A549 (cell line): ENCODE measurements at places on chromosomes 1 and 21.
A peak's percentile ranks its signal among the peaks of the same experiment; 100 is the strongest.

DNA sequence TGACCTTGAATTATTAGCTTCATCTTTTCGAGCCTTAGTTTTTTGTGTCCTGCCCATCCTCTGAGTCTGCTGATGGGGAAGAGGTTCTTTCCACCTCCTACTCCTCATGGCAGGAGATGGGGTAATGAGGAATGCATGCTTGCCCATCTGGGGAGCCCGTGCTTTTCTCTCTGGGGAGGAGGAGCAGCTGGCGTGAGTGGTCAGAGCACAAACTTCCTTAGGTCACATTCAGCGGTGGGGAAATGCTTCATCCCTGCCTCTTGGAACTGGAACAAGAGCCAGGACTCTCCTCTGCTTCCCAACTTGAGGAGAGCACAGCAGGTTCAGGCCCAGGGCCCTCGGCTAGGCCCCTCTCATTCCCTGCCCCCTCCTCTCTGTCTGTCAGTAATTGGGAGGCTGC, 155.0 kb downstream of the PCNX2 start:
- no peak for DNase-seq

GRCh38 chr1:230174041-230174440, 107.0 kb downstream of the GALNT2 start:
- no peak for DNase-seq

DNA sequence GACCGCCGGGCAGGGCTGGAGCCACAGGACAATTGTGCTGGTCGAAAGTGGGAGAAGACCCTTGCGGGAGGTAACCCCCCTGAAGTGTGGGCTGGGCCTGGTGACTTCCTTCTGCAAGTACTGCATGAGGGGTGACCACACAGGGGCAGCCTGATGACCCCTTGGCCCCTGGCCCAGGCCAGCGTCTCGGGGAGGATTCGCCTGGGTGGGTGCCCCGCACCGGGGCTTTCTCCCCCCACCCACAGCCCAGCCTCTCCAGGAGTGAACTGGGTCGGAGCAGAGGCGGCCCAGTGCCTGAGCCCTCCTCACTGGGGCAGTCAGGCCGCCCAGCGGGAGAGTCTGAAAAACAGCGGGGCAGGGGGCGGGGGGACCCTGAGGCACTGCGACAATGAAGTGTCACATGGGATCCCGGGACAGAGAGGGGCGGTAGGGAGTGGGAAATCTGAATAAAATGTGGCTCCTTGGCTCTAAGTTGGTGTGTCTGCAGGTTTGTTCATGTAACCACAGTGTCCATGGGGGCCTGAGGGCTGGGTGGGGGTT, 1.6 kb upstream of the DNMT3L start:
- DNase-seq: no peak

- DNase-seq: no peak
These were observed 88.8 kb upstream of the GPR52 start for GRCh38 chr1:174358786-174359453.

GRCh38 chr1:196608390-196609369, at the start of gene KCNT2:
KCNT2 (minus strand) TSS chr1:196608440; CDS start chr1:196608309, 131 bp downstream.
- DNase-seq: peak; percentile 59

DNA sequence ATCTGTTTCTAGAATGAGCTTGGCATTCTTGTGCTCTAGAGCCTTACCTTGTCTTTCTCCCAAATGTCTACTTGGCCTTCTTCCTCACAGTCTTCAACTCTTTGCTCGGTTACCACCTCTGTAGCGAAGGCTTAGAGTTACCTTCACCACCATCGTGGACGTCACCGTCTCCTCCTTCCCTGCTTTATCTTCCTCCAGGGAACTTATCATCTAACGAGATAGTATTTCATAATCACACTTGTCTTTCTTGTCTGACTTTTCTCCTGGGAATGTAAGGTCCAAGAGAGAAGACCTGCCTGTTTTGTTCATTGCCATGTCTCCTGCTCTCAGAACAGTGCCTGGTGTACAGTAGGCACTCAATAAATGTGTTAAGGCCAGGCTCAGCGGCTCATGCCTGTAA, 115.6 kb downstream of the GREM2 start:
- no peak for DNase-seq
